ENCODE measurements at places on chromosomes 5 and 9.

DNA sequence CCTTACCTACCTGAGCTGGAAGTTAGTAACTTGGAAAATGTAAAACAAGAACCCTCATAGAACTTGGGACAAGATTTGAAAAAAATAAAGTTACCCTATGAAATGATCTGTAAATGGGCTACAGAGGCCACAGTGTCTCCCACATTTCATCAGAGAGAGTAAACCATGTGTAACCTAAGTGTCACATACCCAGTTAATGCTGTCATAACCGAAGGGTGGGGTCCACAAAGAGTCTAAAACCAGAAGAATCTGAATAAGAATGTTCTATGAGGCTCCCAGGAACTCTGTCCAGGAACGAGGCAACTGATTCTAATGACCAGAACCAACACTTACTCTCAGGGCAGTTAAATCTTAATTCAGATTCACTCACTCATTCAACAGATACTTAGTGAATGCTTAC lies 1.0 kb upstream of the FAM13B start:
- DNase-seq, result no peak

DNA sequence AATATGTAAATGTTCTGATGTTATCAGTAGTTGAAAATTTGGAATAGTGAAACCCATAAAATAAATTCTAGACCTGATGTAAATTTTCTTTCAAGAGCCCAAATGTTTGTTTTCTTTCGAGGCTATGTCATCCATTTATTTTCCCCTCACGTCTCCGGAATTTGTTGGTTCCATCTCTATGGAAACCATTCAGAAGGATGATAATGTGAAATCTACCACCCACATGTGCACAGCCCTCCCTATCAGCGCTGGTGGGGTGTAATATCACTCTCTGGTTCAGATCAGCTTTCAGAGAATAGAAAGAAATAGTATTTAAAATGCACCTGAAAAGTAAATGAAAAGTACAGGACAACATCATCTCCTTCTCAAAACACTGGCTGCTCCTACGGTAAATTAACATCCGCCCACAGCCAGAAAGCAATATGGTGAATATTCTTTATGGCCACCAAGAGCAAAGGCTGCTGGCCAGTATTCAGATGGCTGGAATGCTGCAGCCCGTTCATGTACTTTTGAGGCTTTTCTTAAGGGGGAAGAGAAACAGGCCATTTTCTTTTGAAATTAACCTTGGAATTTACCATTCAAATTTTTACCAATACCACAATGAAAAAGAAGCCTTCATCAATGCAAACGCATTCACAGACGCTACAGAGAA lies 28.5 kb downstream of the GLDC start:
- DNase-seq, result no peak

DNA sequence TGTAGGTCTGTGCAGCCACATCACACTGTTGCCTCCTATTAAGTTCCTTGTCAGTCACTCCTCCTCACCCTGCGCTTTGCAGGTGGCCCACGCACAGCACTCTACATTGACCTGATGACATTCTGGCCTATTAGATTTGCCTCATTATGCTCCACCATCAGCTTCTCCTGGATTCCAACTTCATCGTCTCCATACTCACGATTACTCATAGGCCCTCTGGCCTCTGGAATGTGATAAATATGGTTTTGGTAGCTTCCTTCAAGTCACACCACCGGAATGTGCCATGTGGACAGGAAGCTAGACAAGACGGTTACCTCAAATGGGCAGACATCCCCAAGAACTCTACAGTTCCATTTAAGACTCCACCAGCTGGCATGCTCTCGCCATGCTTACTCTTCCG lies 158.0 kb upstream of the LHFPL2 start:
- no peak for DNase-seq

DNA sequence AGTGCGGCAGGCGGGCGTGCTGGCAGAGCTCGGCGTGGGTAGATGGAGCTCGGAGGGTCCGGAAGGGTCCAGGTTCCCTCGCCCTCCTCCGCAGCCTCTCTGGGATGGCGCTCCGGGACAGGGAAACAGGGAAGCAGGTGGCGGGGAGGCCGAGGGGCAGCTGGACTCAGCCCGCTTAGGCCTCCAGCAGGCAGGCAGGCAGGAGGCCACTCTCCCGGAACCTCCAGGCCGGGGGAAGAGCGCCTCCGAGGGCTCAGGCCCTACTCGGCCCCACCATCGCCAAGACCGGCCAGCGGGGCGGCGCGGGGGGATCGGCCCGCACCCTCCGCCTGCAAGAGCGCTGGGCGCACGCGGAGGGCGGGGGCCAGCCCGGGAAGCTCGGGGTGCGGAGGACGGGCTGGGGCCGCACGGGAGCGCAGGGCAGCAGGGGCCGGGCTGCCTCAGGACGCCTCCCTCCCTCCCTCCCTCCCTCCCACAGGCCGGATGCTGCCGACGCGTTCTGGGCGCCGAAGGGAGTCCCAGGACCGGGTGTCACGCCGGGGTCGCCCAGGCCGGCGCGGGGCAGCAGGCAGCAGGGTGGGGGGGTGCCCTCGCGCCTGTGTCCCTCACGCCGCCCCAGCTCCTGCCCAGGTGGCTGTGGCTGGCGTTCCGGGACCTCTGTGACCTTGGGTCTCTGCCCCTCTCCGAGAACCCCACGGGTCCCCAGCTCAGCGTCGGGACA lies 977 bp downstream of the MGAT4B start:
- no peak for DNase-seq

DNA sequence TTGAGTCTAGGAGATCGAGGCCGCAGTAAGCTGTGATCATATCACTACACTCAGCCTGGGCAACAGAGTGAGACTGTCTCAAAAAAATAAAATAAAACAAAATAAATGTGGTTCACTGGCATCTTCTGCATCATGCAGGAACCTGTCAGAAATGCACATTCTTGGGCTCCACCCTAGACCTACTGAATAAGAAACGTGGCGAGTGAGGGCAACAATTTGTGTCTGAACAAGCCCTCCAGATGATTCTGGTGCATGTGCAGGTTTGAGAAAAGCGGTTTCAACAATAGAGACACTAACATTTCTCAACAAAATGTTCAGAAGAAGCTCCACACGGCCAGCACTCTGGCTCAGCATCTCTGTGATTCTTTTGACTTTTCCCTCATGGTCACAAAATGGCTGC lies 42.8 kb upstream of the CPEB4 start:
- DNase-seq, result no peak

- no peak for DNase-seq
These were observed 169.5 kb downstream of the ZNF608 start for GRCh38 chr5:124576848-124577409.

All from stimulated activated CD4-positive, alpha-beta T cell treated with anti-CD3 and anti-CD28 coated beads, Interleukin-15, amount 100 ng/mL, for 1 hour (primary cell).